ENCODE measurements at places on chromosomes 2 and 18.

DNA sequence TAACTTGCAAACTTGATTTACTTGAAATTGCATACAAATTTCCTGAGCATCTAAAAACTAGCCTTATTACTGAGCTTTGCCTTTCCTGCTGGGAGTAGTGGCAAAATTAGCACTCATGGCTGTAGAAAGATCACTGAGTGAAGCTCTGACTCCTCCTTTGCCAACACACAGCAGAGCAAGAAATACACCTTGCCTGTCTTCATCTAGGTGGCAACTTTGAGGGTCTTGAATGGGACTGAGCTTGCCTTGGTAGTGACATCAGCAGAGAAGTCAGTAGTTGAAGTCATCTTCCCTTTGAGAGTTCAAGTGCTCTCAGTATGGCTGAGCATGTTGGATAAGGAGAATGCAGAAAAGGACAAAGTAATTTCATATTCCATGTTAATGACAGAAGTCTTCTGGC is 5.9 kb downstream of the RRM2 start:
- DNase-seq: no peak

DNA sequence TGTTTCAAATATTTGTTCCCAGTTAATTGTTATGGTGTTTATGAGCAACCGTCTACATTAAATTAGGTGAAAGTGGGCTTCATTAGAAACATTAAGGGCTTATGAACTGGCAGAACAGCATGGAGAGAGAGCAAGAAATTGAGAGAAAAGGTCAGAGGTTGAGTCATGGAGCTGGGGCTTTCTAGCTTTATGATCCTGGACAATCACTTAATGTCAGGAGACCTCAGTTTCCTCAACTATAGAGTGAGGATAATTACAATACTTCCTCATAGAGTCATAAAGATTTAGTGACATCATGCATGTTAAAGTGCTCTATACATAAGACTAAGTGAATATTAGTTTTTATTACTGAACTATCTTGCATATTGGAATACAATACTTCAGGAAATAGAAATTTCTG is 83.9 kb downstream of the PLCL1 start:
- DNase-seq: no peak

DNA sequence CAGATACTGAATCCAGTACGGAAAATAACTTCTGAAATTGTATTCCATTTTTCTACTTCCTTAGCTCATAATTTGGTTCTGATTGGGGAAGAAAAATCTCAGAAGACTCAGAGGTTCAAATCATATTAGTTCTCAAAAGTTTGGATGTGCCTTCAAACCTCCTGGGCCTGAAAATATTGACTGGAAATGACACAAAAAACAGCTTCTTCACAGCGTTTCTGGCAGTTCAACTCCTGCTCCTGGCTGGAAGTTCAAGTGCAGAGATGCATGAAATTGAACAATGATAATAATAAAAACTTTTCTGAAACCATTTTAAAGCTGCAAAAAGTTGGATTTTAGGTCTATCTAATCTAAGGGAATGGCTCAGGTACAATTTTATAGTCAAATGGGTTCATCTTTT is 1459.9 kb upstream of the CELF4 start:
- DNase-seq: no peak

DNA sequence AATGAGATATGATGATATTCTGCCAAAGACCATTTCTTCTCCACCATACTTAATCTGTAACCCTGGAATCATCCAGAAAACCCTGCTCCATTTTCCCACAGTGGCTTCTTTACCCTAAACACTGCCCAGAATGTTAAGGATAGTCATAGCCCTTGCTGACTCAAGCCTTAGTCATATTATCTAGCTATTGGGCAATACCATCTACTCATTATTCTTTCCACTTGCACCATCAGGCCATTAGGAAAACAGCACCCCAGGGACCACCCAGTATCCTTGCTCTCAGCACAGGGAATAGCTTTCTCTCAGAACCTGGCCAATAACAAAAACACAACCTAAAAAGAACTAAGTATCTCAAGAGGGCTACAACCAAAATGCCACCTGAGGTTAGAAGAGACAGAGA is 445.7 kb upstream of the SLC14A2 start:
- no peak for DNase-seq

GRCh38 chr2:178108176-178108575 is 4.1 kb upstream of the RBM45 start:
- DNase-seq: no peak

GRCh38 chr18:3238742-3239141 is 8.9 kb upstream of the MYL12A start:
- no peak for DNase-seq

DNA sequence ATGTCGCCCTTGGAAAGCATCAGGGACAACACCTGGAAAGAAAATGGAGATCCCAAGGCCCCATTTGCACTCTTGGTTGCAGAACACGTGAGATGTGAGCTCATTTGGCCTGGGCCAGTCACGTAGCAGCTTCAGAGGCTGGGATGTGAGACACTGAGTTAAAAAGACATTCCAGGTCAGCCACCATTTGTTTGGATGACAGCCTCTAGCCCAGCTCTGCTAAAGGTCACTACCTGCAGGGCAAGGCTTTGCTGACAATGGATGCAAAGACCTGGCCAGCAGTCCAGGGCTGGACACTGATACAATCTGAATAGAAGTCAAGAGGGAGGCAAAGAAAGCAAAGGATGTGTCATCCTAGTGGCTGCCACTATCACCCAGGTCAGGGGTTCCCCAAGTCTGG is 83.9 kb upstream of the LRPPRC start:
- no peak for DNase-seq

- DNase-seq: no peak
Observed at GRCh38 chr2:42839809-42840501, 47.6 kb upstream of the HAAO start.

- DNase-seq: no peak
Observed at GRCh38 chr2:200308546-200309295, 2.2 kb downstream of the SPATS2L start.

DNA sequence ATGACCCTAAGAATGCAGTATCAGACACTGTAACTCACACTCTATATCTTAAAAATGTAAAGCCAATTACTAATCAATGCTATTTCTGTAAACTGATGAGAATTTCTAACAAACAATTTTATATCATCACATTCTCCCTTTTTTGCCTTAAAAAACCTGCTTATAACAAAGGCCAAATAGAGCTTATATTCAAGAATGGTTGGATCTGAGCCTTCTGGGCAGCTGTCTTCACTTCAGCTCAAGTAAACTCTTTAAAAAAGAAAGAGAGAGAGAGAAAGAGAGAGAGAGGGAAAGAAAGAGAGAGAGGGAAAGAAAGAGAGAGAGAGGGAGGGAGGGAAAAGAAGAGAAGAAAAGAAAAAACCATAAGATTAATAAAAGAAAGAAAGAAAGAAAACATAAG is 231.8 kb downstream of the KCNE4 start:
- no peak for DNase-seq

DNA sequence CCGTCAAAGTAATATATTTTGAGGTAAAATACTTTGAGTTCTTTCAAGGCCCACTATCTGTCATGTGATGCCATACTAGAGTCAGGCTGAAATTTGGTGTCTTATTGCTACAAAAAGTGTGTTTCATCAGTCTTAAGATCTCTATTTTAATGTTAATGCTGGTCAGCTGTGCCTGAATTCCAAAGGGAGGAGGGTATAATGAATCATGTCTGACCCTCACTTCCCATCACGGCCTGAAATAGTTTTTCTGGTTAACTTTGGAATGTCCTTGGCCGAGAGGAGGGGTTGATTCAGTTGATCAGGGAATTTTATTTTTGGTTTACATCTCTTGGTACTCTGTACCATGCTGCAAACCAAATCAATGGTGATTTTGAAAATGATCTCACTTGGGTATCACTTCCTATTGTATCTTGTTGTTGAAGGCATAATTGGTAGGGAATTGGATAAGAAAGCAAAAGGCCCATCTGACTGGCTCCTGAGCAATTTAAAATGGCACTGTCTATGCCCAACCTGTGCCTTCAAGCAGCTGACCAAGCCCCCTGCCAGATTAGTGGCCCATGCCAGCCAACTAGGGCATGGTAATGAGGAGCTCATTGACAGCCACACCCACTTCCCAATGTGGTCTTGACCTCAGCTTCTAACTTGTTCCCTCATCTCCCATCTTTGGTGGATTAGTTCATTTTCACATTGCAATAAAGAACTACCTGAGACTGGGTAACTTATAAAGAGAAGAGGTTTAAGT is 6.1 kb upstream of the SLC35F5 start:
- no peak for DNase-seq
